ENCODE measurements at places on chromosomes 5 and 9. TPM values are rescaled to one million over a fixed set of nuclear protein-coding genes. Genes with fewer than 3 reads are reported as not detected.
A peak's percentile ranks its signal among the peaks of the same experiment; 100 is the strongest.

DNA sequence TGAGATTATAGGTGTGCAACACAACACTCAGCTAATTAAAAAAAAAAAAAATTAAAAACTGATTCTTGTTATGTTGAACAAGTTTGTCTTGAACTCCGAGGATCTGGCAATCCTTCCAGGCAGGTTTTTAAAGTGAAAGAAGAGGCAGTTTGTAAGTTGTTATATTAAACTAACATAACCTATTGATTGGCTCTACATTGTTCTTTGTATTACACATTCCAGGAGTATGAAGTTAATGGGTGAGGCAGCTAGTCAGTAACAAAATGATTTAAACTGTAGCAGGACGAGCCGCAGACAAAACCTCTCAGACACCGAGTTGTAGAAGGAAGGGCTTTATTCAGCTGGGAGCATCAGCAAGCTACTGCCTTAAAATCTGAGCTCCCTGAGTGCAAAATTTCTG, 1953.9 kb upstream of the CDH6 start:
- H3K4me1 ChIP-seq, result peaks cover 19% of the 10 kb centered on the region
- H3K36me3 ChIP-seq, result no peaks in the 10 kb centered on the region
- no peak for DNase-seq
- H3K4me3 ChIP-seq, result no peak overlapping the region
- H3K27ac ChIP-seq, result no peak overlapping the region
- H3K27me3 ChIP-seq, result no peaks in the 10 kb centered on the region

Gene GARIN3
- total RNA-seq, result not detected

GRCh38 chr9:34710023-34710422, at the start of gene CCL21:
Gene CCL21 (minus strand): TSS chr9:34710136. CDS start chr9:34710066, 70 bp downstream.
- no peaks in the 10 kb centered on the region for H3K4me1 ChIP-seq
- no peak within 1 kb of the TSS for H3K27ac ChIP-seq
- H3K4me3 ChIP-seq, result no peak within 1 kb of the TSS

Gene CCDC152
- 13.9 TPM for total RNA-seq

GRCh38 chr5:173187054-173187743, 42.9 kb downstream of the BNIP1 start:
- no peaks in the 10 kb centered on the region for H3K36me3 ChIP-seq
- no peaks in the 10 kb centered on the region for H3K27me3 ChIP-seq
- H3K4me1 ChIP-seq, result no peaks in the 10 kb centered on the region
- peak; percentile 64 for DNase-seq
- H3K4me3 ChIP-seq, result no peak overlapping the region

- no peaks in the 10 kb centered on the region for H3K27me3 ChIP-seq
- no peak overlapping the region for H3K4me3 ChIP-seq
- no peaks in the 10 kb centered on the region for H3K4me1 ChIP-seq
- DNase-seq, result no peak
These were observed 2.9 kb upstream of the SPINK5 start for GRCh38 chr5:148060881-148061280.

- peaks cover 27% of the 10 kb centered on the region for H3K4me1 ChIP-seq
- H3K27ac ChIP-seq, result no peak overlapping the region
- H3K4me3 ChIP-seq, result no peak overlapping the region
These were observed 72.5 kb downstream of the ACTL7B start for GRCh38 chr9:108783326-108783725.

DNA sequence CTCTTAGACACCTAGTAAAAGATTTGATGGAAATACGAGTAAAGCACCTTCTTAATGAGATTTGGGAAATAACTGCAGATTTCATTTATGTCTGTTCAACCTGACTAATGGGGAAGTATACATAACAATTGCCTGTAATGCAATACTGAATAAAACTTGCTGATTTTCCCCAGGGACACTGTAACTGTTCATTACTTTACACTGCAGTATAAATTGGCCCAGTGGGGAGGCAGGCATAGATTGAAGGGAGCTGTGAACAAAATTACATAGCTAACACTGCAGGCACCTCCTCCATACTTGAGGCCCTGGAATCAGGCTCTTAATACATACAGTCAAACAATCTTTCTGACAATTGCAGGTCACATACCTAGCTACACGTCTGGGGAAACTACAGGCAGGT, 216.2 kb downstream of the PTPRD start:
- DNase-seq, result no peak
- peaks cover 6% of the 10 kb centered on the region for H3K4me1 ChIP-seq
- H3K36me3 ChIP-seq, result no peaks in the 10 kb centered on the region
- no peak overlapping the region for H3K27ac ChIP-seq

DNA sequence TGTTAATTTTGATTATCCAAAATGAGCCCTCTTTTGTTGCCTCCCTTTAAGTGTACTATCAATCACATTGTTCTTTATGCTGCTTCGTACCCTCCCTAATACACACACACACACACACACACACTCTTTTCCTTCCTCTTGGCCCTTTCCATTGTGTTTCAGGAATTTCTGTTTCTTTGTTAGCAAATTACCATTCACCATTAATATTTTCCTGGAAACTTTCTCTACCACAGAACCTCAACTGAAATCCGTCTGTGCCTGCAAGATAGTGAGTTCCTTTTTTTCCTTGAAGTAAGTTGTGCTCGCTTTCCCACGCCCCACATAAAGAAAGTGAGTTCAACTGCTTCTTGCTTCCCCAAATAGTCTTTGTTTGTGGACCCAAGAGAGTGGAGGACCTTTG, 61.8 kb downstream of the SMIM15 start:
- H3K36me3 ChIP-seq, result no peaks in the 10 kb centered on the region
- no peak overlapping the region for H3K27ac ChIP-seq
- no peak for DNase-seq

DNA sequence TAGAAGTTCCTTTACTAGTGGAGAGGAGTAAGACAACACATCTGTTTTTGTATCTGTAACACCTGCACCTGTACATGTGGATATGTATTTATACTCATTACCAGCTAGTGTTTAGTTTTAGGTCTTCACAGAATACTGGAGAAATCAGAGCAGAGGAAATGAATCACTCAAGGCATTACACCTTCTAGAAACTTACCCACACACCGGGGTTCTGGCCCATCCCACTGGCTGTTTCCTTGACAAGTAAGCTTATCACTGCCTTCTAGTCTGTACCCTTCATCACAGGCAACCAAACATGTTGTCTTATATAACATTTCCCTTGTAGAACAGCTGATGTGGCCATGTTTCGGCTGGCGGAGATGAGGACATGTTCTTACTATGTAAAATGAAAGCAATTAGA, 76.7 kb downstream of the SVEP1 start:
- H3K4me3 ChIP-seq, result no peak overlapping the region
- no peaks in the 10 kb centered on the region for H3K36me3 ChIP-seq
- H3K27ac ChIP-seq, result no peak overlapping the region
- H3K4me1 ChIP-seq, result no peaks in the 10 kb centered on the region
- H3K27me3 ChIP-seq, result no peaks in the 10 kb centered on the region

Gene LTC4S
- 10.1 TPM for total RNA-seq

Gene IL3
- not detected for total RNA-seq

DNA sequence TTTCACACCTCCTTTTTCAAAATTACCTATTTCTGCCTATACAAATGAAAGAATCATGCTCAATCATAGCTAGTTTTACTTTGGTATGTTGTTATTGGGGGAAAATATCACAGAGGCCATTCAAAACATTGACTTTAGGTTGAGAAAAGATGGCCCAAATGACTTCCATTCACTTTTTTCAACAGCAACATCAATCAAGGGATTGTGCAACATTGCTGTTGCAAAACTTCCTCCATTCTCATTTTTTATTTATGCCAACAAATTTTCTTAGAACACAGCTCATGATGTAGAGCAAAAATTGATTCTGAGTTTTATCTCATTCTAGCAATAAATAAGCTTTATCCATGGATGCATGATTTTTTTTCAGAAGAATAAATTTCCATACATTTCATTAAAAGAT, 93.6 kb upstream of the RORB start:
- no peak overlapping the region for H3K4me3 ChIP-seq
- no peaks in the 10 kb centered on the region for H3K36me3 ChIP-seq
- H3K4me1 ChIP-seq, result no peaks in the 10 kb centered on the region
- no peak for DNase-seq

Gene TXNDC8
- not detected for total RNA-seq

DNA sequence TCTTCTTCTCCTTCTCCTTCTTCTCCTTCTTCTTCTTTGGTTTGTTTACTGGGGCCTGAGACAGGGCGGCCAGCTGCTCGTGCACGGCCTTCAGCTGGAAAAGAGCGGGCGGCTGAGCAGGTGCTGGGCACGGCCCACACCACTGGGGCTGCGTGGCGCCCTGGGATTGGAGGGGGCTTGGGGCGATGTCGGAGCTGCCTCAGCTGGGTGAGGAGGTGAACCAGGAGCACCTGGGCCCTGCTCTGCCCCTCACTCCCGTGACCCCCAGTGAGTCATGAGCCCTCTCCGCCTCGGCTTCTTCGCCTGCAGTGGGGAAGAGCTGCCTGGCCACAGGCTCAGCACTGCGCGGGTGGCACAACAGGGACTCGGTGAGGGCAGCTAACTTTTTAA, 14.9 kb downstream of the BRD3OS start:
- no peak overlapping the region for H3K27ac ChIP-seq
- no peak for DNase-seq
- H3K4me1 ChIP-seq, result no peaks in the 10 kb centered on the region
- peaks cover 25% of the 10 kb centered on the region for H3K36me3 ChIP-seq
- H3K27me3 ChIP-seq, result no peaks in the 10 kb centered on the region
- H3K4me3 ChIP-seq, result no peak overlapping the region

Gene LIX1
- not detected for total RNA-seq

Gene ACTBL2
- total RNA-seq, result not detected

- H3K27ac ChIP-seq, result no peak overlapping the region
- H3K36me3 ChIP-seq, result no peaks in the 10 kb centered on the region
- H3K27me3 ChIP-seq, result no peaks in the 10 kb centered on the region
- H3K4me1 ChIP-seq, result no peaks in the 10 kb centered on the region
- no peak overlapping the region for H3K4me3 ChIP-seq
- no peak for DNase-seq
These were observed 14.3 kb upstream of the ZBTB43 start for GRCh38 chr9:126790561-126790960.

Gene WNT8A
- total RNA-seq, result not detected

DNA sequence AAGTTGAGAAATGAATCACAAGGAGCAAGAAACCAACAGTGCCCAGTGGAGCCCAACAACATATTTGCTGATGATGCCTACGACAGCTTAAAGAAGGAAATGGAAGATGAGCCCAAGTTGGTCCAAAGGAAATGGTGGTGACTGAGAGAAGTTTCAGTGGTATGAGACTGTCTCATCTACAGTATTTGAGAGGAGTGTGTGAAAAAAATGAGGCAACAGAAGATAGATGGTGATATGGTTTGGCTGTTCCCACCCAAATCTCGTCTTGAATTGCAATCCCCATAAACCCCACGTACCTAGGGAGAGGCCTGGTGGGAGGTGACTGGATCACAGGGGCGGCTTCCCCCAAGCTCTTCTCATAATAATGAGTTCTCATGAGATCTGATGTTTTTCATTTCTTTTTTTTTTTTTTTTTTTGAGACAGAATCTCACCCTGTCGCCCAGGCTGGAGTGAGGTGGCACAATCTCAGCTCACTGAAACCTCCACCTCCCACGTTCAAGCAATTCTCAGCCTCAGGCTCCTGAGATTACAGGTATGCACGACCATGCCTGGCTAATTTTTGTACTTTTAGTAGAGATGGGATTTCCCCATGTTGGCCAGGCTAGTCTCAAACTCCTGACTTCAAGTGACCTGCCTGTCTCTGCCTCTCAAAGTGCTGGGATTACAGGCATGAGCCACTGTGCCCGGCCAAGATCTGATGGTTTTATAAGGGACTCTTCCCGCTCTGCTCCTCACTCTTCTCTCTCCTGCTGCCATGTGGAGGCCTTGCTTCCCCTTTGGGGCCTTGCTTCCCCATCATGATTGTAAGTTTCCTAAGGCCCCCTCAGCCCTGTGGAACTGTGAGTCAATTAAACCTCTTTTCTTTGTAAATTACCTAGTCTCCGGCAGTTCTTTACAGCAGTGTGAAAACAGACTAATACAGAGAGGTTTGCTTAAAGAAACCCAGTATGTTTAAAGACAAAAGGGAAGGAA, 30.2 kb downstream of the EFCAB9 start:
- no peak overlapping the region for H3K4me3 ChIP-seq
- H3K4me1 ChIP-seq, result no peaks in the 10 kb centered on the region
- peak overlapping the region; percentile 51 for H3K27ac ChIP-seq

- no peaks in the 10 kb centered on the region for H3K27me3 ChIP-seq
- peaks cover 9% of the 10 kb centered on the region for H3K4me1 ChIP-seq
- H3K36me3 ChIP-seq, result no peaks in the 10 kb centered on the region
- no peak overlapping the region for H3K27ac ChIP-seq
- DNase-seq, result no peak
These were observed 252.7 kb downstream of the EFNA5 start for GRCh38 chr5:107418071-107418470.

DNA sequence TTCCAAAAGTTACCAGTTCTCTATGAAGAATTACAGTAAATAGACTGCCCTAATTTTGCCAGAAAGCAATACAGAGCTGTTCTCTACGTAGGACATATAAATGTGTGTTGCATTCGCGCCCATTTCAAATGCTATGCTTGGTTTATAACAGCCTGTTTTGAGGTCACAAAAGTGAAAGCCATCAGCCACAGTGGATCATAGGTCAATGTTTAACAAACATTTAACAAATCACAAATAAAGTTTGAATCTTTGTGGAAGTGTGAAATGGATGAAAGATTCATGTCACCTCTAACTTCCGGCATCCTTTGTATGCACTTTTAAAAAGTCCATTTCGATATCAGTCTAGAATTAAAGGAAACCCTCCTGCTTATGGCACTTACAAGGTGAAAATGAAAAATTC, 371.3 kb downstream of the GLIS3 start:
- H3K4me3 ChIP-seq, result no peak overlapping the region
- H3K4me1 ChIP-seq, result no peaks in the 10 kb centered on the region
- DNase-seq, result no peak
- H3K27ac ChIP-seq, result no peak overlapping the region
- no peaks in the 10 kb centered on the region for H3K27me3 ChIP-seq
